NCI-H2227 treated with DMSO at 0.1 percent for 48 hours (cell line): ENCODE measurements at places on chromosomes 11 and 22.

DNA sequence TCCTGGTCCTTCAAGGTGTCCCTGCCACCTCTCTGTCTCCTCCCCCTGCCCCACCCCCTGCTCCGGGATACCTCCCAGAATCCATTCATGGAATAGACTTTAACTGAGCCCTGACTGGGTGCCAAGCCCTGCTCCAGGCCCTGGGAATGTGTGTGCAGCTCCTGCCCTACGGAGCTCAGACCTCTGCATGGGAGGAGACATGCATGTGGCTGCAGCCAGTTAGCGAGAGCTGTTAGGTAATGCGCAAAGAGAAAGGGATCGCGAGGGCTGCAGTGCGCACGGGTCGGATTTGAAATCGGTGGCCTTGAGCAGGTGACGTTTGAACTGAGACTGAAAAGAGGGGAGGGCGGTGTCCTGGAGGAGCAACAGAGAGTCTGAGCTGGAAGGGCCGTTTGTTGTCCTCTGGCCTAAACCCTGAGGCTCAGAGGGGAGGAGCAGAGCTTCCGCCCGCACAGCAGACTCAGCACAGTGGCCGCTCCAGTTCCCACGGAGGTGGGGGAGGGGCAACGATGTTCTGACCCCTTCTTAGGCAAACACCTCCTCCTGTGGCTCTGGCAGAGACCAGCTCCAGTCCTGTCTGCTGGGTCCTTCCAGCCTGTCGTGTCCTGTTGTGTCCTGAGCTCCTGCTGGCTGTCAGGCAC lies 19.8 kb upstream of the LRRC10B start:
- DNase-seq = no peak

DNA sequence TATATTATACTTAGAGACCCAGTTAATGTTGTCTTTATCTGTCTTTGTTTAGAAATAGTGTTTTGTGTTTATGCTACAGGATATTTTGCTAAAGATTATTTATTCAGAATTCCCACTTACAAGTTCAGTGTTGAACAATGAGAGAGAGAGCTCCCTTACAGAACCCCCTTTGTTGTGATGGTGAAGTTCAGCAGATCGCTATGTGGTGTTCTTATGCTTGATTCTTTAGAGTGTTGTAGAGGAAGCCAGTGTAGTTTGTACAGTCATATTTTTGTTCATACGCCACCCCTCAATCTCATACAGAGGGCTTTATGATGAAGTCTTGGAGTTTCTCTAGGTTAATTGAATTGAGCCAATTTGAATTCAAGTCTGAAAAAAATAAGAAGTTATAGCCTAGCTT lies 150.2 kb downstream of the TMEM135 start:
- no peak for DNase-seq

- no peak for DNase-seq
Observed at GRCh38 chr11:69840371-69841169, 21.4 kb upstream of the FGF3 start.

DNA sequence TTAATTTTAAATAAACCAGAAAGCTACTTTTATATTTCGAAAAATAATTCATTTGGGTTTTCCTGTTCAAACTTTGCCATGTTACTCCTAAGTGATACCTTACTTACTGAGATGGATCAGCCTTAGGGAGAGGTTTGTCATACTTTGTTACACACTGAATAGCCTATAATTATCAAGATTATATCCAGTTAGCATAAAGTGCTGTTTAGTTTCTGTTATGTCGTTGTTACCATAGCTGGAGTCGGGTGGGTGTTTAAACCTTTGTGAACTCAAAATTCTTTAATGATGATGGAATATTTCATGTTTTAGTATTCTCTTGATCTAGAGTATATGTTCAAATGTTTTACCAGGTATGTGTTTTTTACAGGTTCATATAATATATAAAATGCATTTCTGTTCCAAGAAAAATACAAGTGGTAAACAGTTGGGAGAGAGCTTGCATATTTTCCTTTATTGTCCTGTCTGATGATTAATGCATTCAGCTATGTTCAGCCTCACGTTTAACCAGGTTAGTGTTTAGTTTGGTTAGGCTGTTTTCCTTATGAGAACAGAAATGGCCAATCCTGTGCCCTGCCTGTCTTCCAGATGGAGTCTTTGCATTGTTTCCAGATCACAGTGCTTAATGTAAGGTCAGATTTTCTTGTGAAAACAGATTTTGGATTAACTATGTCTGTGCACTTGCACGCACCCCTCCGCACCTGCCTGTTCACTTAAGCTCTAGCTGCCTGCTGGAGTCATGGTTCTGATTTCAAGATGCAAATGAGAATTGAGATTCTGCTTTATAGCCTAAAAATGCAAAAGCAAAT lies 105.6 kb downstream of the ATXN10 start:
- no peak for DNase-seq

- no peak for DNase-seq
Observed at GRCh38 chr11:78226684-78227680, 38.3 kb downstream of the USP35 start.

GRCh38 chr11:111001081-111001430 lies 244.5 kb upstream of the POU2AF2 start:
- DNase-seq = no peak

- no peak for DNase-seq
Observed at GRCh38 chr22:39734866-39735265, 158.7 kb downstream of the ENTHD1 start.

GRCh38 chr22:46604306-46604690 lies 15.9 kb upstream of the GRAMD4 start:
- no peak for DNase-seq

DNA sequence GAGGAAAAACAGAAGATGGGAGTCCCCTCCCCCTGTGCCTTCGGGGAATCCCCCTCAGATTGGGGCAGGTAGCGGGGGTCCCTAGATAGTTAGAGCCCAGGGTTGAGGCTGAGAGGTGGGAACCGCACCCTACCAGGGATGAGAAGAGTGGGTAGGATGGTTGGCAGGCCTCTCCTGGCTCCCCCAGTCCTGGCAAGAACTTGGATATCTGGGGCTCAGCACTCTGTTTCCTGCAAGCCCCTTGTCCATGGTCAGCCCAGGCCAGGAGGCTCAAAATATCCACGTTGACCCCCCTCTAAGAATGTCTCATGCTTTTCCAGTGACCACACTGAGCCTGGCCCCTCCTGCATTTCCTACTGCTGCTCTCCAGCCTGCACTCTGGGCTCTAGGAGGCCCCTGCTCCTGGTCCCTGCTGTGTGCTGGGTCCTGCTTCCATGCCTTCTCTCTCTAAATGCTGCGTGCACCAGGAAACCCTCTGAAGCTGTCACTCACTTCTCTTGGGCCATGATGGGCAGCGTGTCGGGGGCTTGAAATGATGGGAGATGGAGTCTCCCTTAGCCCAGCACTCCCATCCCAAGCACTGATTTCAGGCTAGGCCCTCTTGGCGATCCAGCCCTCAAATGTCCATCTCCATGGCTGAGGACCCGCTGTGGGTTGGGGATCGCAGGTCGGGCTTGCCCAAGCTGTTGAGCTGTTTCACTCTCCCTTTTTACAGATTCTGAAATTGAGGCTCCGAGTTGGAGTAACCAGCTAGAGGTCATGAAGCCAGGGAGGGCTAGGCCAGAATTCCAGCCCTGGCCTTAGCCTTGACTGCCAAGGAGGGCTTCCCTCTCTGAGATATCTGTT lies 2.0 kb downstream of the MAP3K11 start:
- DNase-seq = no peak

DNA sequence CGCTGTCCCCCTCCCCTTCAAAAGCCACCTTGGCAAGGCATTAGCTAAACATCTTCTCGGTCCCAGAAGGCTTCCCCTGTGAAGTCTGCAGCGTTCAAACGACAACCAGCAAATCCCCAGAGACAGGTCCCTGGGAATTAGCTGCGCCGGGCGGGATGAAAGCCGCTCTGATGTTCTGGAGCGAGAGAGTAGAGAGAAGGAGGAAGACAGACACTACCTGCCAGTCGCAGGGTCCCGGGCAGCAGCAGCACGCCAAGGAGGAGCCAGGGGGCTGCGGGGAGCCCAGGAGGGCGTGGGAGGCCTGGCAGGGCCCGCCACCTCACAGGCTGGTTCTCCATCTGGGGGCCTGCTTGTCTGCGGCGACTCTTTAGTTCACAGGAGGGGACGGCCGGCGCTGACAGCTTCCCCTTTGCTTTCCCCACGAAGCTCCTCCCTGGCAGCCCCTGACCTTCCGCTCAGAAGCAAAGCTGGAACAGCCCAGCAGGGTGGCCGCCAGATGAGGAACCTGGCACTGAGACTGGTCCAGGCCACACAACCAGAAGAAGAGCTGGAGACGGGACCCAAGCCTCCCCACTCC lies at the start of gene NFAM1:
Gene NFAM1, minus strand, starts transcription at position 384 of the 577 bp plus-strand sequence. Its CDS starts 46 bp downstream, at position 338.
- no peak for DNase-seq

DNA sequence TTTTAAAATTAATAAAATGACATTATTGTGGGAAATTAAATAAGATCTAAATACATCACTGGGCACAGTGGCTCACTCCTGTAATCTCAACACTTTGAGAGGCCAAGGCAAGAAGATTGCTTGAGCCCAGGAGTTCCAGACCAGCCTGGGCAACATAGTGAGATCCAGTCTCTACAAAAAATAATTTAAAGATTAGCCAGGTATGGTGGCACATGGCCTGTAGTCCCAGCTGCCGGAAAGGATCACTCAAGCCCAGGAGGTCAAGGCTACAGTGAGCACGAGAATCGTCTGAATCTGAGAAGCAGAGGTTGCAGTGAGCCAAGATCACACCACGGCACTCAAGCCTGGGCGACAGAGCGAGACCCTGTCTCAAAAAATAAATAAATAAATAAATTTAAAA lies 15.9 kb upstream of the CARD10 start:
- DNase-seq = no peak

DNA sequence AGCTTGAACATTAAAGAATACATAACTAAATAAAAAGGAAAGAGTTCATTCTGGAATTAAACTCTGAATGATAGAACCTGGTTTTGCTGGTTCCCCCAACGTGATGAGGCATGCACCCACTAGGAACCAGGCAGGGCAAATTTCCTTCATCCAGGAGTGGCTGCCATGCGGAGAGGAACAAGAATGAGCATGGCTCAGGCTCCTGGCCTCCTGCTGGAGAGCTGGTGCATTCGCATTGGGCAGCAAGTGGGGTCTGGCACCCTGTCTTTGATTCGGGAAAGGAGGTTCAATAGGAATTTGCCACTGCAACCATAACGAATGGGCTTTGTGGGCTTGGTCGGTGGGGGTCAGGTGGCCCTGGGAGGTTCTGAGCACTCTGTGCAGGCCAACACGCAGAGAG lies 169.8 kb upstream of the TENM4 start:
- no peak for DNase-seq

DNA sequence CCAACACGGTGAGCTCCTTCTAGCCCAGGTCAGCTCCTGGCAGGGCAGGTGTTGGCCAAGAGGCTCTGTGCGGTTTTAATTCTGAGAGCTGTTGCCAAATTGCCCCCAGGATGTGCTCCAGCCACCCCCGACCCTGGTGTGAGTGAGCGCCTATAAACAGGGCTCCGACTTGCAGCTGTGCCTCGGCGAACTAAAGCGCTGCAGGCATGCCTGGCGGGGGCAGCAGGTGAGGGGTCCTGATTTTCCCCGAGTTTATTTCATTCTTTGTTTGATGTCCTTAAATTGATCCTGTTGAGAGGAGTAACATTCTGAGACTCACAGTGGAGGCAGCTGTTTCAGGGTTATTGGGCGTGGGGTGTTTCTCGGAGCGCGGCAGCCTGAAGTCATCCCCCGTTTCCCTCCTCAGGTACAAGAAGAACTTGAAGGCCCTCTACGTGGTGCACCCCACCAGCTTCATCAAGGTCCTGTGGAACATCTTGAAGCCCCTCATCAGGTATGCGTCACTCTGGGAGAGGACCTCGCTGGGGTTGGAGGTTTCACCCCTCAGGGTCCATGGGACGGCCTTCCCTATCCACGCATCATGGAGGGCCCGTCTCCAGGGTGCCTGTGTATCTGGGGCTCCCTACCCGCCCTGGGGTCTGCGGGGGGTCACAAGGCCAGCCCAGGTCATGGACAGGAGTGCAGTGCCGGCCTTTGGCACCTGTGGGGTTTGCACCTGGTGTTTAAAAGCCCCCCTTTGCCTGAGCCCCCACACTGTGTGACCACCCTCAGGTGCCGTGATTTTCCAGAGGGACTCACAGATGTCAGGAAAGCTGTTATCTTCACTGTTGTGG lies 62.1 kb downstream of the ARHGAP8 start:
- DNase-seq = no peak

DNA sequence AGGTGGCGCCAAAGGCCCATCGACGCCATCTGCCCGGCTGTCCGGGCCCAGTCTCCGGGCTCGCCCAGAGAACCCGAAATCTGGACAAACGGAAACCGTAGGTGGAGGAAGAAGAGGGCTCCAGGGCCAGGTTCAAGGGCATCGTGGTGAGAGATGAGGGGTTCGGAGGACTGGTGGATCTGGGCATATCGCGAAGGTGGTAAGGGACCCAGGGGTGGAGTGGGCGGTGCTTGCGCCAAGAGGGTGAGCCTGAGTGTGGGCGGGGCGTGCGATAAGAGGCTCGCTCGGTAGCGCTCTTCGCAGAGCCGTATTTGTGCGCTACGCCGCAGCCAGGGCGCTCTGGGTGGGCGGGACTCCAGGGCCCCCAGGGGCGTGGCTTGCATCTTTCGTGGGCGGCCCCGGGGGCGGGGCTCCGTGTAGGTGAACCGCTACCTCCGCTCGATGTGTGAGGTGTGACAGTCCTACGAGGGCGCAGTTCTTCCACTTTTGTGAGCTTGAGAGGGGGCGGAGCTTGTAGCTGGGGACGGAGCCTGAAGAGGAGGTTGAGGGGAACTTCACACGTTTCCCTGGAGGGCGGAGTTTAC lies 4.8 kb downstream of the CD248 start:
- DNase-seq = peak; percentile 95

- DNase-seq = no peak
Observed at GRCh38 chr11:20457001-20457799, 69.7 kb downstream of the PRMT3 start.

DNA sequence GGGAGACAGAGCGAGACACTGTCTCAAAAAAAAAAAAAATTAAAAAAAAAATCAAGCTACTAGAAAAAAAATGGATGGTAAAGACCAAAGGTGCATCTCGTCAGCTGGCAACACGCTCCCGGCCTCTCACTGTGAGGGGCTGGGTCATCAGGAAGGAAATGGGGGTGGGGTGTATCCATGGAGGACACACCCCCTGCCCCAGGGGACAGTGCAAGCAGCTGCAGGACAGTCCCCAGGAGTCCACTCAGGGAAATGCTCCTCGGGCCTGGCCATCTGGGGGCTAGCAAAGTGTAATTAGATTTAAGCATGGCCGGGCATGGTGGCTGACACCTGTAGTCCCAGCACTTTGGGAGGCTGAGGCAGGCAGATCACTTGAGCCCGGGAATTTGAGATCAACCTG lies 23.1 kb downstream of the TTLL1 start:
- no peak for DNase-seq

GRCh38 chr11:77191429-77191822 lies 63.4 kb downstream of the MYO7A start:
- no peak for DNase-seq

DNA sequence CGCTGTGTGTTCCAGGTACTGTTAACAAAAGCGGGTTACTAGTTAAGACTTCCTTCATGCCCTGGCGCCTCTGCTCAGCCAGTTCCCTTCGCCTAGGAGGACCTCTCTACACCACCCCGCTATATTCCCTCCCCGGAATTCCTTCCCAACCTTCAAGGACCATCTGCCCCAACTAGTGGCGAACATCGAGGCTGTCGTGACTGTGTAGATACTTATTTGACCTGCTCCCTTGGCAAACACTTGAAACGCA lies 450 bp upstream of the BCL2L13 start:
- DNase-seq = no peak
